ENCODE measurements at places on chromosomes 5 and 9.

GRCh38 chr9:89477811-89478630 is 19.9 kb downstream of the SEMA4D start:
- peak; percentile 79 for DNase-seq

- no peak for DNase-seq
Observed at GRCh38 chr5:83608122-83608521, 112.5 kb downstream of the HAPLN1 start.

- no peak for DNase-seq
Observed at GRCh38 chr5:135276151-135276550, 122.9 kb downstream of the MACROH2A1 start.

DNA sequence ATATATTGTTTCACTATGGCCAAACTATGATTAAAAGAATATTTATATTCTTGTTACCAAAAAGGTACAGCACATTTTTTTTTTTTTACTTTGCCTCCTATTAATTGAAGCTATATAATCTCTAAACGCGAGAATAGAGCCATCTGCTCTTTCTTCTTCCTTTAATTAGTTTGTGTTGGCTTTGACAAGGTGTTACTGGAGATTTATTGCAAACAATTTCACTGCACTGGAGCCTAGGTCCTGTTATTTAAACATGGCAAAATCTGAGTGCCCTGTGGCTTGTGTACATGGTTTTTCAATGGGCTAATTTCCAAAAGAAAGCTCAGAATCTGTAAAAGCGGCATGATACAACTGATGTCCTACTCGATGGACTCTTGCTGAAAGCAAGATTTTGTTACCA is 40.8 kb upstream of the GABRG2 start:
- DNase-seq, result no peak

GRCh38 chr9:28801144-28801799 is 1228.0 kb upstream of the C9orf72 start:
- DNase-seq, result no peak

DNA sequence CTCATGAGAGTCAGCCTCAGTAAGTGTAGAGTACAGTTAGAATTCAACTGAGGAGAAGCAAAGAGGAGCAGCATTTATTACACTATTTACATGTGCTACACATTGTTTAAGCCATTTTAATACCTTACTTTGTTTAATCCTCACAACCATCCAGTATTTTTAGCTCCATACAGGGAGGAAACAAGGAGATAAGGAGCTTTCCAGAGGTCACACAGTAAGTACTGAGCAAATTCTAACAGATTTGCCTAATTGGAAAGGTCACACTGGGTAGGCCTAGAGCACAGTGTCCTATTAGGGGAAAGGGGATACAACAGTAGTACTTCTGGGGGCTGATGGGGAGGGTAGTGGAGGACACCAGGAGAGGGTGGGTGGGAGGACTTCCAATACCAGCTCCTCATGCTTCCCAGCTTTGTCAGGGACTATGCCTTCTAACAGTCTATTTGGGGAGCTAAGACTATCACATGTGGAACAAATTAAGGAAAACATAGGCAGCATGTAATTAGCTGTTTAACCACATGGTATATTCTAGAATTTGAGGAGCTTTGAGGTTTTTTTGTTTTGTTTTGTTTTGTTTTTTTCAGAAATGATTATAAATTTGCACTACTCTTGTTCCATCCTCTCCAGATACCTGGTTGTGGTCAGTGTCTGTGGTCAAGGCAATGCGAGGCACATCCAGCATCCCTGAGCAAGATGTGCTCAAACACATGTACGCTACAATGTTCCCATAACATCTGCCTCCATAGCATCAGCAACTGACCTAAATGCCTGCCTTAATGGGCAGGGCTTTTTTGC is 96.0 kb upstream of the SLC12A2 start:
- DNase-seq, result no peak

DNA sequence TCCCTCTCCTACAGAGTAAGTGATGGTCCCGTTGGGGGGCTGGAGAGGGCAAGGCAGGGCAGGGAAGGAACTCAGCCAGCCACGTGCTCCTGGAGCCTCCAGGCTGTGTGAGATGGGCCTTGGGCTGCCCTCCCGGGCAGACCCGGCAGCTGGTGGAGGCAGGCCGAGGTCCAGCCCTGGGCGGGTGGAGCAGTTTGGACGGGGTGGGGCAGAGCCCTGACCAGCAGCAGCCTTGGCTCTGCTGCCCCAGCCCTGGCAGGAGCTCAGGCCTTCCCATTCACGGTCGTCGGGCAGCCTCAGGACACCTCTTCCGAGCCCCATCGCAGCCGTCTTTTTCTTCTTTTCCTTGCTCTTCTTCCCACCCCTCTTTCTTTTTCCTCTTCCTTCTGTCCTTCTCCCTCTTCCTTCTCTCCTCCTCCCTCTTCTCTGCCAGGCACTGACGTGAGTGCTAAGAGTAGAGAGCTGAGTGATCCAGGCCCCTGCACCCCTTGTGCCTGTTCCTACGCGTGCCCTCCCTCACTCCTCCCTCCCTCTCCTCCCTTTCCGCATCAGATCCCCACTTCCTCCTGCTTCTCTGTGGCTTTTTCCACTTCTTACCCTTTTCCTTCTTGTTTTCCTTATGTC is 42.8 kb downstream of the AMBP start:
- DNase-seq, result no peak

- DNase-seq, result peak; percentile 53
Observed at GRCh38 chr5:151085517-151086041, 4.7 kb upstream of the TNIP1 start.

GRCh38 chr5:16679863-16680262 is 63.1 kb upstream of the RETREG1 start:
- peak; percentile 17 for DNase-seq

GRCh38 chr5:143509758-143510221 is 106.3 kb upstream of the NR3C1 start:
- DNase-seq, result no peak

DNA sequence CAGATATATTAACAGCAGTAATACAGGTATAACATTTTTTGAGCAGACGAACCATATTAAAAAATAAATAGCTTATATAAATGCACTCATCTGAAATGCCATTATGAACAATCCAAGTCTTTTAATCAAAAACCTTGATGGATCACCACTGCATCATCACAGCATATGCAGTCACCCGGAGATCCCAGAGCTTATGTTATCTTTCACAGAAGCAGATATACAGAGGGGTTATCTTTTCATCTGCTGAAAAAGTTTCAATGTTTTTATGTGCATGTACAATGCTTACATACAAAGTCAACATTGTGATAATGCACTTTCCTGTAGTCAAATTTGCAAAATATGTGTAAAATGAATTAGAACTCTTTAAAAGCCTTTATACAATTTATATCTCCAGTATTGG is 211.9 kb downstream of the FBXL7 start:
- no peak for DNase-seq

DNA sequence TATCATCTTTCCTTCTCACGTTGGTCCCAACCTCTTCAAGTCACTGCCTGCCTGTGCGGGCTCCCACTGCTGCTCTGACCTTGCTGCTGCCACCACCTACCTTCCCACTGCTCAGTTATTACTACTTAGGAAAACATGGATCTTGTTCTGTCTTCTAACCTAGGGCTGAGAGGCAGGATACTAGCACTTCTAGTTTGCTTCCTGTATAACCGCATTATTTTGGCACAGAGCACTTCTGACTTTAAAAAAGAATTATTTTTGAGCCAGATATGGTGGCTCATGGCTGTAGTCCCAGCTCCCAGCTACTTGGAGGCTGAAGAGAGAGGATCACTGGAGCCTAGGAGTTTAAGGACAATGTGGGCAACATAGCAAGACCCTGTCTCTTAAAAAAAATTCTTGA is 135.4 kb upstream of the GNA14 start:
- DNase-seq, result no peak

DNA sequence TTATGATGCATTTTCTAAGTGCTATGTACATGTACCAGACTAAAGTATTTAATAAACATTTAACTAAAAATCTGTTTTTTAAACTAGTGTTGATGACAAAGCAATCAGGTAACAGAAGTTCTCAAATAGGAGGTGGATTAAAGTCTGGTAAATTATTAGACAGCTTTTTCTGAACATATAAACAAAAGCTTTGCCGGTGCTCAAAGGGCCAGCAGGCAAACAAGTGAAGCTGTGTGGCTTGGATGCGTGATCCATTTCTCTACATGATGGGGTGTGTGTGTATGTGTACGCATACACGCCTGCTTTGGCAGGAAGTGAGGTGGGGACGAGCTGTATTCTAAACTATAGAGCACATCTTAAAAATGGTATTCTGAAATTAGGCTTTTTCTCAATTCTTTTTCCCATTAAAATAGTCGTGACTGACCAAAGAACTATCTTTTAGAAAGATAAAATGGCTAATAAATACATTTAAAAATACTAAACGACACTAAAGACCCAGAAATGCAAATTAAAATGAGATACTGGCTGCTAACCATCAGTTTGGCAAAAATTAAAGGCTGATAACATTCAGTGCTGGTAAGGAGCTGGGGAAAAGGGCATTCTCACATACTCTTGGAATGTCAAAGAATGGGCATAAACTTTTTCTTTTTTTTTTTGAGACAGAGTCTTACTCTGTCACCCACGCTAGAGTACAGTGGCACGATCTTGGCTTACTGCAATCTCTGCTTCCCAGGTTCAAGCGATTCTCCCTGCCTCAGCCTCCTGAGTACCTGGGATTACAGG is 174.0 kb downstream of the MAPKAP1 start:
- no peak for DNase-seq

DNA sequence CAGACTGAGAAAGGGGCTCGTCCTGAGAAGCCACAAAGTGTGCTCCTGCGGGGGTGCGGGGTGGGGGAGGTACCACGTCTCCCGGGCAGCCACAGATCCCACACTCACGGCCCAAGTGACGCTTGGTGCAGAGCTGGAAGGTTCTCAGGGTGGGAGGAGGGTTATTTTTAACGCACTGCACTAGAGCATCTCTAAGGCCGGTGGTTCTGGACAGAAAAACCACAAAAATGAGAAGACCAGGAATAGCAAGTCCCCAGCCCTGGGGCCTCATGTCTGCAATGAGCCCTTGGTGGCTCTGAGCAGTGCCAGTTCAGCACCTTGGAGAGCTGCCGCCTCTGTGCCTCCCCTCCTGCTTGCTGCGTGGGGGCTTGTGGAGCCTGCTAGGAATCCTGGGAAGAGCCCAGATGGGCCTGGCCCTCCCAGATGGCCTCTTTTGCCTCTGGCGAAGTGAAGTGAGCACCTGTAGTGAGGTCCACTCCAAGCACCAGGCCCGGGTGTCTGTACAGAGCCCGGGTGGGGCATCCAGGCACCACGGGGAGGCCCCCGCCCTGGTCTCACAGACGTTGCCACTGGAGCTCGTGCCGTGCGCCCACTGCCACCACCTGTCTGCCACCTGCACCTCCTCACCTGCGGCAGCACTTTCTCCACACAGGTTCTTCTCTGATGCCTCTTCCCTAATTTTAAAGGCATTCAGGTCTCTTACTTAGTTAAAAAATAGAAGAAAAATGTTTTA is 48.9 kb upstream of the CACNA1B start:
- DNase-seq, result peak; percentile 28

DNA sequence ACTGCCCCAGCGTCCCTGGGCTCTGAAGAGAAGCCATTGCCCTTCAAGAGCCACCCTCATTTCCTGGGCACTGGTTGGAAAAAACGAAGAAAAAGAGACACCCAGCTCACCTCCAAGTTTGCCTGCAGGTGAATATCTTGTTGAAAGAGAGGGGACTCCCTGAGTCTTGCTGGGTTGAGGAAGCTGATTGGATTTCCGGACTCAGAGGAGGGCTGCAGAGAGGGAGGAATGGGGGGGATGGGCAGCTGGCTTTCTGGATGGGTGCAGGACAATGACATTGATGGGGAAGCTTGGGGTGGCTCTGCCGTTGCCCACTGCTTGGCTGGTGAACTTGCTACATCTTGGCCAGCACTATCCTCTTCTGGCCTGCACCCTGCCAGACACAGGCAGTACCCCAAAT is 31.0 kb upstream of the IER5L start:
- DNase-seq, result no peak

DNA sequence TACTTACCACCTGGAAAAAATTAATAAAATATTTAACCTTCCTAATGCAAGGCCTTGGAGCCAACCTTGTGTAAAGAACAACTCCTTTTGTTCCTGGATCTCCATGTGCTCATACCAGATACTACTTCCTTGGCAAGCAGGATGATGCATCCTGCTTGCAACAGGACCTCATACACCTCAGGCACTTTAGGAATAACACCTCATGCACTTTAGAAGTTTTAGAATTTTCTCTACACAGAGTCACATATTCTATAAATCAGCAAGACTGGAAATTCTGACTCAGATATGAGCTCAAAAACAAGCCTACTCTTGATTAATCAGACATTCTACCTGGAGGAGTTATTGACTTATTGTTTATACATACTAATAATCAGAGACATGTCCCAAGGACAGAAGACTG is 209.6 kb upstream of the CDH10 start:
- no peak for DNase-seq

GRCh38 chr9:31030741-31031202 is 1353.7 kb upstream of the ACO1 start:
- no peak for DNase-seq

- DNase-seq, result no peak
Observed at GRCh38 chr5:53173083-53173482, 63.5 kb upstream of the MOCS2 start.

DNA sequence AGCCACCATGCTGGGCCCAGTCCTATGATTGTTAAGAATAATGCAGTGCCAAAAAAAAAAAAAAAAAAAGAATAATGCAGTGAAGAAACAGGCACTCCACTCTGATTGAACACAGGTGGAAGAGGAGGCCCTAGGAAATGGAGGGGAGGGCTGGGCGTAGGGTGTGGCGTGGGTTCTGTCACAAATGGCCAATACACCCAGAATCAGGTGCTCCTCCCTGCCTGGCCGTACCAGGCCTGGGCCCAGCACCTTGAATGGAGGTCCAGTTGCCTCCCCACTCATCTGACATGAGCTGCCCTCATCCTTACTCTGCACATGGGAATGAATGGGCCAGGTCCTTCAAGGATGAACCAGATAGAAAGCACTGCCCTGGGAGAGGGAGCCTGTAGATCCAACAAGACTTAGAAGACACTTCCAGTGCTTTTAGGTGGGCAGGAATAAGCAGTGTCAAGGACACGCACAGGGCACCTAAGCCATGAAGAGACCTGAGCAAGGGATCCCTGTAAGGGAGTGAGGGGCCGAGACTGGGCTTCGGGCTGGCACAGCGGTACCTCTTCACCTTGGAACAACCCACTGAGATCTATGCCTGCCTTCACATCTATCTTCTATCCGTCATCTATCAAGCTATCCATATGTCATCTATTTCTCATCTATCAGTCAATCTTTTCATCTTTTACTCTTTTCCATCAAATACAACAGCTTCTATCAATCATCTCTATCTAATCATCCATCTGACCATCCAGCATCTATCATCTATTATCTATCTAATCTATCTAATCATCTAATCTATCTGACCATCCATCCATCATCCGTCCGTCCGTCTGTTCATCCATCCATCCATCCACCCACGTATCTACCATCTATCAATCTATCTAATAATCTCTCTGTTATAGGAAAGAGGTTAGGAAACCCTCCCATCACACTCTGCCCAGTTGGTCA is 15.9 kb downstream of the NINJ1 start:
- DNase-seq, result no peak

- no peak for DNase-seq
Observed at GRCh38 chr5:150648294-150649107, 8.0 kb downstream of the SYNPO start.
